Common myeloid progenitor, CD34-positive (primary cell): ENCODE measurements at places on chromosomes 3 and 15.
A peak's percentile ranks its signal among the peaks of the same experiment; 100 is the strongest.

GRCh38 chr3:188558343-188559071, 404.6 kb downstream of the LPP start:
- peak; percentile 34 for DNase-seq

- no peak for DNase-seq
Measured at GRCh38 chr15:33112541-33113105, 81.9 kb downstream of the FMN1 start.

GRCh38 chr3:12774619-12775018, 15.6 kb upstream of the TMEM40 start:
- DNase-seq = no peak

DNA sequence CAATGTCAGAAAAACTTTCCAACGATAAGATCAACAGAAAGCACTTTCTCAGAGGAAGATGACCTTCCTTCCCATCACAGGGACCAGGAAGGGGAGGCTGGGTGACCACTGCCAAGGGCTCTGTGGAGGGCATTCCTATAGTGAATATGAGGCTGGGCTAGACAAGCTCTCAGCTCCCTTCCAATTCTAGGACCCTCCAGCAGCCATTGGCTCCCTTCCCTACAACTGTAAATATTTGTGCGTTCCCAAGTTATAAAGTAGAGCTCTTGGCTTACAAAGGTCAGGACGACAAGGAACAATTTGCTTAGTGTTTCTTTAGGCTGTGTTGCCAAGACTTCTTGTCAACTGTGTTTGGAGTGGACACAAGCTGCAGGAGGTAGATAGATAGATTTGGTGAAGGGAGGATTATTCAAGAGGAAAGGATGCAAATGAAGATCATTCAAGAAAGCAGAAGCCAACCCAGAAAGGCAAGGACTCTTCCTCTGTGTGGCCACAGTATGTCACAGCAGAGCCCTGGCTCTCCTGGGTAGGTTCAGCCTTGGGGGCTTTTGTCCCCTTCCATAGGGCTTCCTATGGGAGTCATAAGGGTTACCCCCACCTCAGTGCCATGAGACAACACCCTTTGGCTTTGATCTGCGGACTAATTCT, 223.6 kb upstream of the TLE3 start:
- no peak for DNase-seq

DNA sequence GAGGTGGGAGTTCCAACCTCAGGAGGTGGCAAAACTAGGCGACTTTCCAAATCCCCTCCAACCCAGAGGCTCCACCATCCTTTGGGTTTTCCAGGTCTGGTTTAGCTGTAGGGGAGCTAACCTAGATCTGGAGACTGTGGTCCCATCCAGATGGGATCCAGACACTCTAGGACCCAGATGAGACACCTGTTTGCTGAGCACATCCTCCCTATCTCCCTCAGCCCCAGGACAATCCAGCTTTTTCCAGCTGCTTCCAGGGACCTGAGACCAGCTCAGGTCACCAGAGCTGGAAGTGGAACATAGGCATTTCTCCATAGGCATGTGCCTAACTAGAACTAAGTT, 18.2 kb downstream of the CRTAP start:
- DNase-seq = no peak

DNA sequence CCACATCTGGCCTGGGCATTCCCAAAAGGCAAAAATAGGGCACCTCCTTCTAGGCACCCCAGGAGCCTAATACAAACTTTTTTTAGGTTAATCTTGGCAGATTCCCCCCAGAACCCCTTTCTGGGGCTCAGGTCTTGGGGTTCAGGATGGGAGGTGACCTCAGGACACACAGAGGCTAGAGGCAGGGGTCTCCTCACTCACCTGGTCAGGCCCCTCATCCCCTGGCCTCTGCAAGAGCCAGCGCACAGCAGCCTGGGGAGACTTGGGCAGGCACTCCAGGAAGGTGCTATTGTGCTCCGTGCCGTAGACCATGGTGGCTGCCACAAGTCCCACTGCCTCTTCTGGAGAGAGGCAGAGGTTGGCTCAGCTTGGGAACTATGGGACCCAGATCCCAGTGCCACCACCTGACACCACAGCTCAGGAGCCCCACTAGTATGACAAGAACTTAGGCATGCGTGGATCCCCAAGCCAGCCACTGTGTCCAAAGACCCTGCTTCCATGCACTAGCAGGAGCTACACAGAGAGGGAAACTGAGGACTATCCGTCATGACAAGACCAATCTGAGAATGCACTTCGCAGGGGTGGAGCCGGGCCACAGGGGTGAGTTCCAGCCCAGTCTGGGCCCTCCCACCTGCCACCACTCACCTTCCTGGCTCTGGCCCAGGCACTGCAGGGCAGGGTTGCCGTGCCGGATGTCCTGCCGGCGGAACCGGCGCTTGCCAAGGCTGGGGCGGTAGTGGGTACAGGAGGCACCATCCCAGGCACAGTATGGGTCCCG, 7.4 kb downstream of the SEMA3G start:
- DNase-seq = no peak

GRCh38 chr3:59234884-59235633, 185.2 kb upstream of the CFAP20DC start:
- no peak for DNase-seq

DNA sequence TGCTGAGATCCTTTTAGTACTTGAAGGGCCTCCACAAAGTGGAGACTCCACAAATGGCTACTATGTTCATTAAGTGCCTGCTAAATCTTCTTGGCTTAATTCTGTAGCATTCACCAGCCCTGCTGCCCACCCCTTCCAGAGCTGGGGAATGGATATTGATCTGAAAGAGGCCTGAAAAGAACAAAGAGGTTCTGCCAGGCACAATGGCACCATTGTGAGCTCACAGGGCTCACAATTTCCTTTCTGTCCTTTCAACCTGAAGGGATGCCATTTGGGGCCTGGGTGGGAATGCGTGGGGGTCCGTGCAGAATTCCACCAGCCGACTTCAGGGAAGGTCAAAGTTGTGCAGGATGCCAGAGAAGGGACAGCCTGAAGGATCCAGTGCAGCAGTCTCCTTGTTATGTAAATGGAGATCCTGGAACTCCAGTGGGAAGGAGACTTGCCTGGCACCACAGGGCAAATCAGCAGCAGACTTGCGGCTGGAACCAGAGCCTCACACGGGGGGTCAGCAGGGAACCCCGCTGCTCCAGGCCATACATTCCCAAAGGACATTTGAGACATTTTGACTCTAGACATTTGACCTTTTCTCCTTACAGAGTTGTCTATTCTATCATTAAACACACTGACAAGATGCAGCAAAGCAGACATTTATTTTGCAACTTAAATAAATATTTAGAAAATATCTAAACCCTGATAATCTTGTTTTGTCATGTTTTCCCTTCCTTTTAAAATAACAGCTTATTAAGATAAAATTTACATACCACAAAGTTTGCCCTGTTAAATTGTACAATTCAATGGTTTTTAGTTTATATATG, 21.5 kb upstream of the MORF4L1 start:
- DNase-seq = no peak

GRCh38 chr3:157573281-157573680, 70.1 kb upstream of the VEPH1 start:
- no peak for DNase-seq

DNA sequence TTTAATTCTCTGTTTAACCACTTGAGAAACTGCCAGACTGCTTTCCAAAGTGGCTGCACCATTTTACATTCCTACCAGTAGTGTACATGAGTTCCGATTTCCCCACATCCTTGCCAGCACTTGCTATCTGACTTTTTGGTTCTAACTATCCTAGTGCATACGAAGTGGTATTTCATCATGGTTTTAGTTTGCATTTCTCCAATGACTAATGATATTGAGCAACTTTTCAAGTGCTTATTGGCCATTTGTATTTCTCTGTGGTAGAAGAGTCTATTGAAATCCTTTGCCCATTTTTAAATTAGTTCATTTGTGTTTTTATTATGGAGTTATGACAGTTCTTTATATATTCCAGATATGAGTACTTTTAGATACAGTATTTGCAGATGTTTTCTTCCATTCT, 247.8 kb downstream of the GABRB3 start:
- no peak for DNase-seq

DNA sequence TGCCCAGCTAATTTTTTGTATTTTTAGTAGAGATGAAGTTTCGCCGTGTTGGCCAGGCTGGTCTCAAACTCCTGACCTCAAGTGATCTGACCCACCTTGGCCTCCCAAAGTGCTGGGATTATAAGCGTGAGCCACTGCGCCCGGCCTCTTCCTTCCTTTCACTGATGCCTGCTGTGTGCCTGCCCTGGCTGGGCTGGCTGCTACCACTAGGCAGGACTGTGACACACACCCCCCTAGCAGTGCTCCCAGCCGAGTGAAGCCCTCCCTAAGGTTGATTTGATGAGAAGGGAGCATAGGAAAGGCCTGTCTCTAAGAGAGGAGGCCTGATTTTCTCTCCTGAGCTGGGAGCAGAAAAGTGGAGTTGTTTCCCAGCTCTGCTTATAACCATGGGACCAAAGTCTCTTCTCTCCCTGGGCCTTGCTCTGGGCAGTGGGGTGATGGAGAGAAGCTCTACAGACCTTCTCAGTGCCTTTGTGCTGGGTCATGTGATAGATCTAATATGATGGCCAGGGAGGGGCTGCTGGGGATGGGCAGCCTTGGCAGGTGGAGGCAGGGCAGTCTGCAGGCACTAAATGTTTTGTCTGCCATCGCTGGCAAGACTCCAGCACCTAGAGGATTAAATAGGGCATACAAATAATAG, 20.1 kb upstream of the SFMBT1 start:
- no peak for DNase-seq

DNA sequence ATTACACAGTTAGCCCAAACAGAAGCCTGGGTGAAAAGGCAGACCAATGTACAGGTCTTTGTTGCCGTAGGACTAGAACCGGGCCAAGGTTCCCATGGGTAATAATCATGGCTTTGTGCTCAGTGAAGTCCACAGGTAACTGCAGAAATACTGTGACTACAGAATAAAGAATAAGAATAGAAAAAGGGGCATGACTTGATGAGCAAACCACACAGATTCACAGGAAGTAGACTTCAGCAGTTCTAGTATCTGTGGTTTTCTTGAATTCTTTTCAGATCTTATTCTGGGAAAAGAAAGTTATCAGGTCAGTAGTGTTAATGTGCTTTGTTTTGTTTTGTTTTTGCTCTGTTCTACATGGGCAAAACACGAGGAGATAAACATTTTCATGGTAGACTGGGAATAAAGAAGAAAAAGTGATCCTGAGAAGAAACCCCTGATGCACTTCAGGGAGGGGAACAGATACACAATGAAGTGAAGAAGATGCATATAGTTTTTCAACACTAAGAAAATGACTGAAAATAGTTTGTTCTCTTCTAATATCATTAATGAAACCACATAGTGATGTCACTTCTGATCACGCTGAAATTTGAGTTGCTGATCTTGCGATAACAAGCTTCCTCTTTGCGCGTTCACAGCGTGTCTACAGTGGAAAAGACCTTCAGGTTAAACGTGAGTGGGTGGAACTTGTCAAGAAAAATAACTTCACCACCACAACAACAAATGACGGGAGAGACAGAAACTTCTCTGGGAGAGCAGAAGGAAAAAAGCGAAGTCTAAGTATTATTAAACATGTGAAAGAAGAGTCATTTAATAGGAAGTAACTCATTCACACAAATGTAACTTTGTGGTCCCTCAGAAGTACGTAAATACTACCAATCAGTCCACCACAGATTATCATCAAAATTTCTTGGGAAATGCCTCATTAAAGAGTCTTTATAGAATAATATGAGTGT, 315.8 kb upstream of the SATB1 start:
- peak; percentile 91 for DNase-seq

DNA sequence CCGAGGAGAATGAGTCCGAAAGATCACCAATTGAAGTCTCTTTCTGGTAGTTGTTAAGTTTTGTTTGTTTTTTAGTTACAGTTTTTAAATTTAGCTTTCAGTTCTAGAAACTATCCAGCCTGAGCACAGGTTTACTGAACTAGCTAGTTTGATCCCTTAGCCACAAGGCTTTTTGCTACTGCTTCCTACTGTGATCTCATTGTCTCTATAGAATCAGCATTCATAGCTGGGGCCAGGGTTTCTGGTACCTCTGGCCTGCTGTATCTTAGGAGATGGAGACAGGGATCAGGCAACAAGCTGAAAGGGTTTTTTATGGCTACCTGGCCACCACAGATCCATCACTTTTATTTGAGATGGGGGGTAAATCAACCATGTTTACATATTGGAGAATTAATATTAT, 37.0 kb downstream of the GOLM2 start:
- DNase-seq = no peak

GRCh38 chr15:73839699-73840377, 33.5 kb upstream of the TBC1D21 start:
- DNase-seq = no peak
